ENCODE measurements at places on chromosomes 7 and 10.

DNA sequence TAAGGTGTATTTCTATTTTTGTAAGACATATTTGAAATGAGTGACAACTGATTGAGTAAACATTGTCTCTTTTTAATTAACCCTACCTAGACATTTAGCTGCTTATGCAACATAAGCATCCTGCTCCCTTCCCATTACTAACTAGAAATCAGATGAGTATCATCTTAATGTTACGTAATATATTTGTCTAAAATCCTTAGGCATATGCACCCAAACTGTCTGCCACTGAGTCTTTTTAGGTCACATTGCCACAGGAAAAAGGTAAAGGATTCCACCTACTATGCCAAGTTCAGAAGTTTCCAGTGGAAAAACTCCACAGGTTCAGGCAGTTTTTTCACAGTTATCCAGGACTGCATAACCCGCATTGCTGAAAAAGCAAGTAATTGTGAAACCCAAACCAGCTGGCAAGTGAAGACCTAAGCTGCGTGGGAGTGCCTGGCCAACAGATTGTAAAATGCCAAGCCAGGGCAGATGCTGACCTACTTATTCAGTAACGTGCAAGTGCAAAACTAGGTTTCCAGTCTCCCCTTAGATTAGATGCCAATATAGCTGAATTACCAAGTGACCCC, 983.7 kb downstream of the GATA3 start:
- DNase-seq, result no peak

DNA sequence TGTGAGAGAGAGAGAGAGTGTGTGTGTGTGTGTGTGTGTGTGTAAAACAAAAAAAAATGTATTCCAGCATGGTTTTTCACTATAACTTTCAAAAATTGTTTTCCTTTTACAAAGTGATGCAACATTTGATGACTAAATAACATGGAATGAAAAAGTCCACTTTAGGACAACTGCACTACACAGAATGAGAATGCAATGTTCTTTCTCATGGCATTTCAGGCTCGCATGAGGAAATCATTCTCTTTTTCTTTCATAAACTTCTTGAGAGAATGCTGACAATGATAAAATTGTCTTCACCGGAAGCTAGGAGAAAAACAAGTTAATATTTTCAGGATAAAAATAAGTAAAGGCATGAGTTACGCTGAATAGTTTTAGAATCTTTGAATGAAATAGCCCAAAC, 53.7 kb downstream of the SLC16A12 start:
- peak; percentile 82 for DNase-seq

DNA sequence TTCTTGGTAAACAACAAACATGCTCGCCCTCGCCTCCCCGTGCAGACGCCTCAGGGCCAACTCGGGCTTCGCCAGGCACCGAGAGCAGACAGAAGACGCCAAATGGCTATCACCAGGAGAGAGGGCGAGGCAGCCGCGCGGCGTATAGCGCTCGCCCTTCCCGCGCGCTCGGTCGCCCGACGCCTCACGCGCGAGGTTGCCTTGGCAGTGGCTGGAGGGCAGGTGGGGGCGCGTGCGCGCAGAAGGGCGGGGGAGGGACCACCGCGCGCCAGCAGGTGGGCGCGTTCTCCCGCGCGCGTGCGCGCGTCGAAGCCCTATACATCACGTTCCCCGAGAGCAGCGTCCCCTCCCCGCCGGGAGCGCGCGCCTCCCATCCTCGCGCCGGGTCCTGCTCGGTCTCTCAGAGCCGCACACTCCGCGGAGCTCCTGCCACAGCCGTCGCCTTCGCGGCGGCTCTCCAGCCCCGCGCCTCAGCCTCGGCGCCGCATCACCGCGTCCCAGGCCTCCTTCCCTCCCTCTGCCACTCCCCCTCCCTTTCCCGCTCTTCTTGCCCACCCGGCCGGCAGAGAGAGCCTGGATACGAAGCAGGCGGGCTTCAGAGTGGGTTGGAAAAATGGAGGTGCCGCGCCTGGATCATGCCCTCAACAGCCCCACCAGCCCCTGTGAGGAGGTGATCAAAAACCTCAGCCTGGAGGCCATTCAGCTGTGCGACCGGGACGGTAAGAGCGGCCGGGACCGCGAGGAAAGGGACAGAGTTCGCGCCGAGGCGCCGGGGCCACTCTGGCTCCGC, at the start of gene PHYHIPL:
PHYHIPL (plus strand) TSS at position 403 of the 790 bp plus-strand sequence; CDS start at position 614, 211 bp downstream.
- DNase-seq, result no peak

GRCh38 chr7:150388709-150389531, 9.8 kb downstream of the ZNF775 start:
- DNase-seq, result no peak

DNA sequence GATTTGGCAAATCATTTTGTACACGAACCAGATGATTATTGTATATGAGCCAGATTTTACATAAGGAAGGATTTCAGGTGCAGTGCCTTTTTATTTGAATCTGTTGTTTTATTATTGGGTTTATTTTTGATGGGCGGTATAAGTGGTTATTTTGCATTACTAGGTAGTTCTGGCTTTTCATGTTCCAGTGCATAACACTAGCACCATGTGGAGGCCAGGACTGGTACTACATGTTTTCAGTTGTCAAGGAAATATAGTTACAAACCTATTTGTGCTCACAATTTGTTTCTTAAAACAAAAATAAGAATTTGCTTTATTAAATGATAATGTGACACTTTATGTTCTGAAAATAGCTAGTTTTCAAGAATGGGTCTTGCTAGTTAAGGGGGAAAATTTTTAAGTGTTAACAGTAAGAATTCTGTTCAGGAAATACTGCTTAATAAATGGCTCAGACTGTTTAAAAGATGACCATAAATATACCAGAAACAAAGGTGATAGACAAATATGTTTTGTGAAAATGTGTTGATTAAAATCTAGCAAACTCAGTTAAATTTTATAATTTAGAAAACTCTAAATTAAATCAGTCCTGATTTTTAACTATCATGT, 7.1 kb upstream of the SEMA3E start:
- peak; percentile 4 for DNase-seq

DNA sequence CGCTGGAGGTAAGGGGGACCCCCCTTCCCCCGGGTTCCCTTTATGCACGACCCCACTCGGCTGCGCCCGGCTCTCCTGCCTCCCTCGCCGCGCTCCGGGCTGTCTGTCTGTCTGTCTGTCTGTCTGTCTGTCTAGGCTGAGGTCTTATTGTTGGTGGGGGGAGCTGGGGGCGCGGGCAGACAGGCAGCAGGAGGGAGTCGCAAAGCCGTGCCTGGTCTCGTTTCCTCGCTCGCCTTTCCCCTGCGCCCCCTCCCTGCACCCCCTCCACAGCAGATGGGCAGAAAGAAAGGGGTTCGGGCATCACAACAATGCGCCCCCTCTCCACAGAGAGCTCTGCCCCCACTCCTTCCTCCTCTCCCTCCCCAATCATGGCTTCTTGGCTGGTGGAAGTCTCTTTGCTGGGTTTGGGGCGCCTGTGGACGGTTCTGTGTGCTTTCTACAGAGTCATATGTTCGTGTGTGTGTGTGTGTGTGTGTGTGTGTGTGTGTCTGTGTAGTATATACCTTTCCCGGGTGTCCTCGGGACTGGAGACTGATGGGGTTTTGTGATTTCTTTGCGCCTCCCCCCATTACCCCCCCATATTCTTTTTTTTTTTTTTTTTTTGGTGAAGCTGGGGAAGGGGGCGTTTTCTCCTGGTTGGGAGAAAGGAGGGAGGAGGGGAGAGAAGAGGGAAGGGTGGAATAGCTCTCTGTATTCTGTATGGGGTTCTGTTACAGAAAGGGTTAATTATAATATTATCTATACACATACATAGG, 1.9 kb downstream of the AUTS2 start:
- no peak for DNase-seq

DNA sequence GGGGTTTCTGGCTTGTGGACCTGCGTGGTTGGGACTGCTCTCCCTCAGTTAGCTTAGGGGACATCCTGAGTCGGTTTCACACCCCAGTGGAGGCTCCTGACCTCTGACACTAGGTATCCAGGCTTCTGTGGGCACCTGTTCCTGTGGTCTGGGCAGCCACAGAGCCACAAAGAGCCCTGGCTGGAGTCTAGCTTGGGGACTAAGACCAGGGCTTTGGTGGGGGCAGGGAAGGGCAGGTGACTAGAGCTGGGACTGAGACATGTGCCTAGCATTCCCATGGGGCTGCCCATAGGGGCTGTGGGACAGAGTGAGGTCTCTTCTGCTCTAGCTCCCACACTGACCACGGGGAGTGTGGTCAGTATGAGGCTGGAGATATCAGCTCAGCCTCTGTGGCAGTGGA, 4.0 kb upstream of the TMEM270 start:
- no peak for DNase-seq

GRCh38 chr10:18418541-18419215, 232.7 kb downstream of the NSUN6 start:
- no peak for DNase-seq

GRCh38 chr10:80171248-80171660, 34.1 kb downstream of the ANXA11 start:
- DNase-seq, result no peak

GRCh38 chr7:112159351-112159750, 46.8 kb downstream of the DOCK4 start:
- no peak for DNase-seq

- DNase-seq, result no peak
These were observed 106.0 kb upstream of the INSYN2A start for GRCh38 chr10:127302343-127302742.

GRCh38 chr7:50960621-50961310, 178.1 kb upstream of the GRB10 start:
- DNase-seq, result no peak

- DNase-seq, result no peak
These were observed 8.4 kb downstream of the FOXL3 start for GRCh38 chr7:298375-298702.

DNA sequence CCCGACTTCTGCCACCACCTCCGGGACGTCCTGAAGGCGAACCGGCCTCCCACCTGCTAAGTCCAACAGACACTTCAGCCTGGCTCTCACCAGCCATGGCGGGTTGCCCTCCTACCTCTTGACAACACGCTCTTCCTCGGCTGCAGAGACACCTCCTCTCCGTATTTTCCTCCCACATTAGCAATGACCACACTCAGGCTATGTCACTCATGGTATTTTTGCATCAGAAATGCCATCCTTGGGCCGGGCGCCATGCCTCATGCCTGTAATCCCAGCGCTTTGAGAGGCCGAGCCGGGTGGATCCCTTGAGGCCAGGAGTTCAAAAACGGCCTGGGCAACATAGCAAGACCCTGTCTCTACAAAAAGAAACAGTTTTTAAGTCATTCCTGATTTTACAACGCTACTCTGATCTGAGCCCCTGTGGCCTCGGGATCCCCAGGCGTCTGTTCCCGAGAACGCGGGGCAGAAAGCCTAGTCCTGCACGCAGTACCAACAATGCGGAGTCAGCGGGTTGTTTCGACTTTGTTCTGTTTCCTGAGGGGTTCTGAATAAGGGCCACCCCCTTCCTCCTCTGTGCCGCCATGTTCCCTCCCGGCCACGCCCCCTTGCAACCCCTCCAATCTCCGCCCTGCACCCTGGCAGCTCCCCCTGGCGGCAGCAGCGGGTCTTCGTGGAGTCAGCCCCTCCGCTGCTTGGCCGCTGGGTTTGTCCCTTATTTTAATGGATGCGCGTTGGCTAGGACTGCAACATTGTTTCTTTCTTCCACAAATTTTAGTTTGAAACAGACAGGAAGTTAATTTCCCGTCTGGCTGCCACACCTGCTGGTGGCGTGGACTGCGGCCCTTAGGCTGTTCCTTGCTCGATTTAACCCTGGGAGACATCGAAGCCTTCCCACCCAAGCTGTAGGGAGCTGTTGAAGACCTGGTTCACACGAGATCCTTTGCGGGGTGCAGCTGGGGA, 9.7 kb upstream of the ZFAND2A start:
- no peak for DNase-seq
